Sigmoid colon (tissue), 7 donors: ENCODE measurements at places on chromosomes 5 and 9. TPM values are rescaled to one million over a fixed set of nuclear protein-coding genes. Genes with fewer than 3 reads are reported as not detected.

GRCh38 chr5:153159616-153160015 is 330.9 kb upstream of the GRIA1 start:
- no peak for DNase-seq
- H3K27ac ChIP-seq = no peak overlapping the region
- no peak overlapping the region for H3K4me3 ChIP-seq
- no peaks in the 10 kb centered on the region for H3K4me1 ChIP-seq
- H3K36me3 ChIP-seq = no peaks in the 10 kb centered on the region

DNA sequence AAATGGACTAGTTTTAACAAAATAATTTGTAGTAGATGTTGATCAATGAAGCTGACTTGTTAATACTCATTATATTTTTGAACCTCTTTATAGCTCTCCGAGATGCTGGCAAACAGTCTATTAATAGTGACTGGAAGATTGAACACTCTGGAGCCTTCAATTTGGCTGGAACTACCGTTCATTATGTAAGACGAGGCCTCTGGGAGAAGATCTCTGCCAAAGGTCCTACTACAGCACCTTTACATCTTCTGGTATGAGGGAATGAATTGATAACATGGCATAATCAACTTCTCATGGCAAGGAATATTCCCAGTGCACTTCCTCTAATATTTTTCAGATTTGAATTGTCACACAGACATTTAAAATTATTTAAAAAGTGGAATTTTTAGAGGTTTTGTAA is 68.2 kb upstream of the MINAR2 start:
- no peak overlapping the region for H3K27ac ChIP-seq
- H3K4me3 ChIP-seq = no peak overlapping the region
- no peak for DNase-seq

GRCh38 chr5:92429646-92430045 is 1046.5 kb upstream of the ARRDC3 start:
- H3K4me3 ChIP-seq = no peak overlapping the region
- no peaks in the 10 kb centered on the region for H3K36me3 ChIP-seq
- no peak overlapping the region for H3K27ac ChIP-seq
- no peaks in the 10 kb centered on the region for H3K4me1 ChIP-seq
- no peak for DNase-seq
- no peaks in the 10 kb centered on the region for H3K27me3 ChIP-seq

- peaks cover 15% of the 10 kb centered on the region for H3K27me3 ChIP-seq
- DNase-seq = no peak
- H3K36me3 ChIP-seq = no peaks in the 10 kb centered on the region
Measured at GRCh38 chr9:114157516-114158176, 2.3 kb downstream of the COL27A1 start.

DNA sequence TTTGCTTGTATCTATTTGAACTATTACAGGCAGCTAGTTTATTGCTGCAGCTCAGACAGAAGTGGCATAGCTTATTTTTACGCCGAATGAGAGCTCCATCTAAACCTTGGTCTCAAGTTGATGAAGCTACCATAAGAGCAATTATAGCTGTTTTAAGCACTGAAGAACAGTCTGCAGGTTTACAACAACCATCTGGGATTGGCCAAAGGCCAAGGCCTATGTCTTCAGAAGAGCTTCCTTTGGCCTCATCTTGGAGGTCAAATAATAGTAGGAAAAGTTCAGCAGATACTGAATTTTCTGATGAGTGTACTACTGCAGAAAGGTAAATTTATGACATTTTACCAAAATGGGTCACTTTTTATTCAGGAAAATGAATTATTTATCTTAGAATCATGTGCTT is 67.9 kb downstream of the YTHDC2 start:
- H3K4me3 ChIP-seq = no peak overlapping the region
- no peak overlapping the region for H3K27ac ChIP-seq
- no peak for DNase-seq

GRCh38 chr5:610744-611730 is 1.1 kb upstream of the CEP72 start:
- peak overlapping the region; percentile 95 for H3K4me3 ChIP-seq
- H3K27me3 ChIP-seq = peaks cover 12% of the 10 kb centered on the region
- peaks cover 4% of the 10 kb centered on the region for H3K4me1 ChIP-seq
- peak; percentile 39 for DNase-seq
- H3K36me3 ChIP-seq = no peaks in the 10 kb centered on the region
- H3K27ac ChIP-seq = no peak overlapping the region

DNA sequence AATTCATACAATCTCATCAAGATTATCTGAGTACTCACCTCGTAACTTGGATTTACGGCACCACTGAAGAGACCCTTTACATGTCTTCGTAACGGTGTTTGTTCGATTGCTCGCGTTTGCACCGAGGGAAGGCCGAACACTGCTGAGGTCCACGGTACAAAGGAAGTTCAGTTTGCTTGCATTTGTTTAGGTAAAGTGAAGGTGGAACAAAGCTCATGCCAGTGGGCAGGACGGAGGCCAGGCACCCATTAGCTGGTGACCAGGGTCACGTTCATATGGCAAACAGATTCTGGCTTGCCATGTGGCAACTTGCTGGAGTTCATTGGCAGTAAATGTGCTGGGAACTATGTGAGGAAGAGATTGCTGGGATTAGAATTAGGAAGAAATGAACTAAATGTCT is 164.8 kb downstream of the MACROH2A1 start:
- DNase-seq = peak; percentile 38
- H3K4me1 ChIP-seq = peaks cover 45% of the 10 kb centered on the region
- H3K27ac ChIP-seq = no peak overlapping the region
- no peaks in the 10 kb centered on the region for H3K27me3 ChIP-seq
- no peak overlapping the region for H3K4me3 ChIP-seq
- H3K36me3 ChIP-seq = no peaks in the 10 kb centered on the region

DNA sequence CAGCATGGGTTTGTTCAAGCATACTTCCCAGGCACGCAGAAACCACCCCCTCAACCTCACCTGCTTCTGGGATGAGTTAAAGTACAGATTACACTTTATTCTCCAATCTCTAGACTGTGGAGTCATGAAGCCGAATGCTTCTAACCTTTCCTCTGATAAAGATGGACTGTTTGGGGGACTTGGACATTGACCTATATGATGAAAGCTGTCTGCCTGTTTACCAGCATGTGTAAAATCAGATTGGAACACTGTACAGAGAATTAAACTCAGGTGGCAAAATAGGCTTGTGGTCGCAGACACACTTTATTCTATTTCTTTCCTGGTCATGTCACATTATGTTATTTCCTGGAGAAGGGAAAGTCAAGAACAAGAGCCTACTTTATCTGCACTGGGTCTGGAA is 25.7 kb downstream of the IL9 start:
- H3K36me3 ChIP-seq = no peaks in the 10 kb centered on the region
- H3K27ac ChIP-seq = no peak overlapping the region
- H3K27me3 ChIP-seq = no peaks in the 10 kb centered on the region
- H3K4me3 ChIP-seq = no peak overlapping the region
- no peaks in the 10 kb centered on the region for H3K4me1 ChIP-seq
- DNase-seq = no peak

- no peak for DNase-seq
- H3K36me3 ChIP-seq = no peaks in the 10 kb centered on the region
- no peaks in the 10 kb centered on the region for H3K4me1 ChIP-seq
Measured at GRCh38 chr5:33701251-33701650, 190.5 kb downstream of the ADAMTS12 start.

Gene WWC1
- total RNA-seq = not detected

Gene PAEP
- not detected for total RNA-seq

DNA sequence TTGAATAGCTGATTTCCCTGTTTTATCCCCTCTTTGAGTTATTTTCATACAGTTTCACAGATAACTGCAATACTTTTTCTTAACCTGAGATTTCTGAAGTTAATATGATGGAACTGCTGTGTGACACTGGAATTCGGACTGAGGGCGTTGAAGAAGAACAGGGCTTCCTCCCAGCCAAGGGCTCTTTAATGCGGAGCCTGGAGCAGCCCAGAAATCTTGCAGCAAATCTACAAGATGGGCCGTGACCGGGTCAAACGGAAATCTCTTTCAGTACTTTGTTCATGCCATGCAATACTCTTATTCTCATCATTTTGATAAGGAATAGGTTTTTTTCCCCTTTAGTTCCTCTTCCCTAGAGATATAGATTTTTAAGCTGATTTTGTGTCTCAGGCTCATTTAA is 236.8 kb upstream of the IRX4 start:
- H3K4me3 ChIP-seq = no peak overlapping the region
- H3K4me1 ChIP-seq = no peaks in the 10 kb centered on the region
- no peak overlapping the region for H3K27ac ChIP-seq

- H3K4me1 ChIP-seq = no peaks in the 10 kb centered on the region
- H3K27ac ChIP-seq = no peak overlapping the region
- H3K36me3 ChIP-seq = no peaks in the 10 kb centered on the region
- no peak overlapping the region for H3K4me3 ChIP-seq
Measured at GRCh38 chr5:57341380-57341979, 141.1 kb downstream of the ACTBL2 start.

Gene TMEM232
- total RNA-seq = 1.8 TPM

Gene ZCCHC7
- 24.6 TPM for total RNA-seq

Gene LCN15
- total RNA-seq = not detected

GRCh38 chr5:963673-964531 is 44.7 kb upstream of the NKD2 start:
- no peak for DNase-seq
- peak overlapping the region; percentile 31 for H3K27ac ChIP-seq
- H3K27me3 ChIP-seq = no peaks in the 10 kb centered on the region
- H3K36me3 ChIP-seq = no peaks in the 10 kb centered on the region
- no peak overlapping the region for H3K4me3 ChIP-seq

Gene CLTB
- 163 TPM for total RNA-seq
